ENCODE measurements at places on chromosomes 12 and 14.

GRCh38 chr12:95494888-95495287, 20.9 kb downstream of the METAP2 start:
- DNase-seq = no peak

DNA sequence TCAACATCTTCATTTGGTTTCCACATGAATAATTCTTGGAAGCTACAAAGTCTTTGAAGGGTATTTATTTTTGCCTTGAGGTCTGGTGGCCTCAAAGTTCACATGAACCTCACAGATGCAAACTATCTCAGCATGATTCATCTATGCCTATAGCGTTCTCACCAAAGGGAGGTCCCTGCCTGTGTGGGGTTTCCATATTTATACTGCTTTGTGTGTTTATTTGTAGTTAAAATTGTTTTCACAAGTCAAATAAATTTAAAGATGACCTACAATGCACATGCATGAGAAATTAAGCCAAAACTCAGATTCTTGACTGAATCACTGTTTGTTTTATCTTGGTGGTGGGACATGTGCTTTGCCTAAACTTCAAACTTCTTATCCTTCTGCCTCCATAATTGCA, 176.7 kb downstream of the PPM1H start:
- DNase-seq = no peak

DNA sequence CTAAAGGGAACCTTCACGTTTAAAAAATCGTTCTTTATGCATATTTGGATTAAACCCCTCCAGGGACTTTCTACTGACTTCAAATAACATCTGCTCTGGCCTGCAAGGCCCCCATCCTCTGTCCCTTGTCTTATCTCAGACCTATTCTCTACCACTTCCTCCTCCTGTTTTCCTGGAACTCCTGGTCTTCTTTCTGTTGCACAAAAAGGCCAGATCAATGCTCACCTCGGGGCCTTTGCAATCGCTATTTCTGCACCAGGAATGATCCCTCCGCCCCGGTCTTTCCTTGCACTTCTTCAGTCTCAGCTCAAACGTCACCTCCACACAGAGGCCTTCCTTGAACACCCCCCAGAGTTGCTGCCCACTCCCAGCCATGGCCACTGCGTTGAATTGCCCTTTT, 57.6 kb upstream of the BEGAIN start:
- DNase-seq = no peak

DNA sequence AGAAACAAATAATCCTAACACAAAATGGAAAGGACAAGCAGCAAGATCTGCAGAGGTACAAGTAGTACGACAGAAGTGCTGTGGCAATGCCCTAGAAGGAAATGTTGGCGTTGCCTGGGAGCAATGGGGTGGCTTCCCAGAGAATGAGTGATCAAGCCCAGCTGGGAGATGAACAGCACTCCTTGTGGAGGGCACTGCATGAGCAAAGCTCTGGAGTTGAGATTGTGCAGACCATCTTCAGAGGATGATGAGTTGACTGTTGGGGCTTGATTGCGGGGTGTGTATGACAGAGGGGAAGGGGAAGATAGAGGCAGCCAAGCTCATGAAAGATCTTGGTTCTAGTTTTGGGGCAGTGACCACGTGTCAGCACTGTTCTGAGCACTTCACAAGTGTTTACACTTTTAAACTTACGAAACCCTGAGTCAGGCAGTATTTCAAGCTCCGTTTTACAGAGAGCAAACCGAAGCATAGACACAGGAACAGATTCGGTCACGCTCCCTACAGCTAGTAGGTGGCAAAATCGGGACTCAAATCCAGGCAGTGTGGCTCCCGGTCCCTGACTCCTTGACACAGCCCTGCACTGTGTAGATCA, 127.2 kb upstream of the LHX5 start:
- no peak for DNase-seq

- DNase-seq = no peak
Measured at GRCh38 chr14:23557521-23557920, 1.4 kb downstream of the THTPA start.

DNA sequence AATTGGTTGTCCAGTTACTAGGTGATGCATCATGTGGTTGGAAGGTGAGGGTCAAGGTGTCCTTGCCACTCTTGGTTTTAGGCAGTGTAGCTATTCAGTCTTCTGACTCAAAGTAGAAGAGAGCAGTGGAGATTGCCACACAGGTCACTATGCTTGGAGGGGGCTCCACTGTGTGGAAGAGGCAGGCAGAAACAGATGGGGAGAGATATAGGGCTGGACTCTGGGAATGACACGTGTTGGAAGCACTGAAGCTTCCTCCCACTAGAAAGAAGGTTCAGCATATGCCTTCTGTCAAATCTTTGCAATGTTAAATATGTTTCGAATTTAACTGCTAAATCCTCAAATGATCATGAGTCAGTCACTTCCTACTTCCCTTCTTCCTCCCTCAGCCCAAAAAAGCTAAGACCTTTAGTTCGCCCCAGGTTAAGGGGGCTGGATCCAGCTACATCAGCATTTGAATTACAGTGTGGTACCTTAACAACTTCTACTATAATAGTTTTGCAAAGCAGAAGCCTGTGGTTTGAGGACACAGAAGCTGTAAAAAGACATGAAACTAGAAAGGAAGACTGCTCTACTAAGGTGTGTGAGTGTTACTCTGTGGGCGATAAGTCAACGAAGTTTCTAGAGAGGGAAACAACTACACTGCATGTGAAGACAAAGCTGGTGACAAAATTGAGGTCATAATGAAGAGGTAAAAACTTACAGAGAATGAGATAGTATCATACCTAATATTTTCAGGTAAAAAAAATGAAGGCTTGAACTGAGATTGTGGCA, 228.0 kb downstream of the NELL2 start:
- DNase-seq = no peak

GRCh38 chr12:110697236-110697635, 8.3 kb upstream of the HVCN1 start:
- DNase-seq = no peak

DNA sequence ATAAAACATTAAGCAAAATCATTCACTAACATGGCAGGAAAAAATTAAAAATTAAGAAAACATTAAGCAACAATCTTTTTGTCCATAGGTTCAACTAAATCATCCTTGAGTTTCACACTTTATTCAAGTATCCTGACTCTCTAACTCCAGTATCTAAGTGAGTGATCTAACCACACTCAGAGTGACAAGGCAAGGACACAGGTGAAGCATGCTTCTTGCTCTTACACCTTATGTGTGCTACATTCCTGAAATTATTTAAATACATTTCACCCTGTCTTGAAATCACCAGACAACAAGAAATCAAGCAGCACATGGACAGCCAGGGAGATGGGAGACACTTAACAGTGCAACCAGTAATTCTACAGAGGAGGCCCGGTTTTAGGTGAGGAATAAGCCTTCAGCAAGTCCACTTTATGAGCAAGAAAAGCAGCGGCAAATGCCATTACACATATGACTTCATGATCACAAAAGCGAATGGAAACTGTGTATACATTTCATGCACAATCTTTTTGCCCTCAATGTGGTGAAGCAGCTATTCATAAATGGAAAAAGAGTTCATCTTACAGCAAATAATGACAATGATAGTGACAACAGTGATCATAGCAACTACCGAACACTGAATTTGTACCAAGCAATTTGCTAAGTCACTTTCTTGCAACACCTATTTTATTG, 37.4 kb downstream of the PHLDA1 start:
- DNase-seq = no peak

- DNase-seq = no peak
Measured at GRCh38 chr12:102535306-102535705, 54.9 kb upstream of the IGF1 start.

DNA sequence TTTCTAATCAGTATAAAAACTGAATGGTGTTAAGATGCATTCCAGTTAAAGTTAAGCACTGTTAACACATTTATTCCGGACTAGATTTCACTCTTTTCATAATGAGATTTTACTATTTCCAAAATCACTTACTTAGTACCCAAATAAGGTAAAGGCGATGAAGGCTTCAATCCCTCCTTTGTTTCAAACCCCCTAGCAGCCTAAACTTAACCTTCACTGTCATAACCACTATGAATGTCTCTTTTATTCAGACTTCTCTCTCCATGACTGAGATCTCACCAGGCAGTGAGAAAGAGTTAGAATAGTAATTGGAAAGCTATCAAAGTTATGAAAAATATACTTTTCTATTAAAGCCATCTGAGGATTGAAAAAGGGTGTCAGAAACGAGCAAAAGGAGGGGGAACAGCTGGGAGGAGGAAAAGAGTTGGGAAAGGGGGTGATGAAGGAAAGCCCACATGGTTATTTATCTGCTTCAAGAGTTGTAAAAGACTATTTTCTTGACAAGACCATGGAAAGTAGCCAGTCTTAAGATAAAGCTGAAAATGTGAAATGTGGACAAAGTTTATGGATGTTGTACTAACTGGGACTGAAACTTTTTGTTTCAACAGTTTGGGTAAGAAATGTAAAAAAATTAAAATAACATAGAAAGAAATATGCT, 11.7 kb downstream of the EPS8 start:
- no peak for DNase-seq
